Kasumi-1 (cell line): ENCODE measurements at places on chromosomes 16 and 17.

DNA sequence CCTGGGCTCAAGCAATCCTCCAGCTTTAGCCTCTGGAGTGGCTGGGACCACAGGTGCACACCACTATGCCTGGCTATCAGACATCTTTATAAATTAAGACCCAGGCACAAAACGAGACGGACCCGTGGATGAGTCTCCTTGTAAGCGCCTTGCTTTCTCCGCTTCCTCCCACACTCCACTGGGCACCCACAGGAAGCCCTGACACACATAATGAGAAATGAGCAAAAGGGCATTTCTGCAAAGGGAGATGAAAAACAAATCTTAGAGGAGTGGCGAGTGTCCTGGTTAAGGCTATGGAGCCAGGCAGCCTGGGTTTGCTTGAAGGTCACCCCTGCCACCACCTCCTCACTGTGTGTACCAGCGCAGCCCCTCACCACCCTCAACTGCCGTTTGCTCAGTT, 56.3 kb downstream of the XYLT1 start:
- peak; percentile 1 for DNase-seq

- no peak for DNase-seq
These were observed 3.9 kb upstream of the COL1A1 start for GRCh38 chr17:50205111-50205962.

DNA sequence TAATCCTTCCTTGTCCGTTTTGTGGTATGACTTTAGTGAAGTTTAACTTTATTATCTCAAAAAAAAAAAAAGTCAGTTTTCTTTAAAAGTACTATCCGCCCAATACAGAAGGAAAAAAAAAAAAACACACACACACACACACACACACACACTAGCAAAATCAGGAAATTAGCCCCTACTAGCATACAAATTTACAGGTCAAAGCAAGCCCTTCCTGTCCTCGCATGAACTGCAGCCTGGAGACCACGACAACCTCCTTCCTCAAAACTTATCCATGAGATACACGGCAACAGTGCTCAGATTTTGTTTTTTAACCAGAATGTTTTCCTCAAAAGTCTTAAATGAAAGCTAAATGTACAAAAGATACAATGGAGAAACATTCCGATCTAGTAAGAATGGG, 16.2 kb downstream of the NCOR1 start:
- peak; percentile 8 for DNase-seq

DNA sequence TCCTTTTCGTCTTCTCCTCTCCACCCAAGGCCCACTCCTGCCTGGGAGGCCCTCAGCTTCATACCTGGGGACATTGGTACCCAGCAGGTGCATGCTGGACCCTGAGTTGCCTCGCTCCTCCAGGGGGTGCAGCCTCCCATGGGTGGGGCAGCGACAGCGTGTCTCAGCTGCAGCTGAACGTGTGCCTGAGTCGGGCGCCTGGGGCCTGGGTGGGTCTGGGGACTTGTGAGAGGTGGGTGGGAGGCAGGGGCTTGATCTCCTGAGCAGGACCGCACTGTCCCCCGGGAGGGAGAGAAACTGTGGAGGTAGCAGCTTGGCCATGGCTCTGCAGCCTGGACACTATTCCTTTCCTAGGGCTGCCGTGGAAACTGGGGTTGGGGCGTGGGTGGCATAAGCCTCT, 24.8 kb upstream of the ENGASE start:
- no peak for DNase-seq

DNA sequence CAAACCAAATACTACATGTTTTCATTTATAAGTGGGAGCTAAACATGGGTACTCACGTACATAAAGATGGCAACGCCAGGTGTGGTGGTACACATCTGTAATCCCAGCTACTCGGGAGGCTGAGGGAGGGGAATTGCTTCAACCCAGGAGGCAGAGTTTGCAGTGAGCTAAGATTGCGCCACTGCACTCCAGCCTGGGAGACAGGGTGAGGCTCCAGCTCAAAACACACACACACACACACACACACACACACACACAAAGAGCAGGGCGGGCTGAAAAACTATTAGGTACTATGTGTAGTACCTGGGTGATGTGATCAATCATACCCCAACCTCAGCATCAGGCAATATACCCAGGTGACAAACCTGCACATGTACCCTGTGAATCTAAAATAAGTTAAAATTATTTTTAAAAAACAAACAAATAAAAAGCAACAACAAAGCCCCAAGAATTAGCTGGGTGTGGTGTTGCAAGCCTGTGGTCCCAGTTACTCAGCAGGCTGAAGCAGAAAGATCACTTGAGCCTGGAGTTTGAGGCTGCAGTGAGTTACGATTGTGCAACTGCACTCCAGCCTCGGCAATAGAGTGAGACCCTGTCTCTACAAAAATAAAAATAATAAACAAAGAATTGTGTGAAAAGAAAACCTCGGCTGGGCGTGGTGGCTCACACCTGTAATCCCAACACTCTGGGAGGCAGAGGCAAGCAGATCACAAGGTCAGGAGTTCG, 11.9 kb upstream of the FAAP100 start:
- DNase-seq: no peak

- DNase-seq: no peak
These were observed 7.6 kb upstream of the BAIAP3 start for GRCh38 chr16:1325673-1326371.

- no peak for DNase-seq
These were observed 21.9 kb downstream of the CRK start for GRCh38 chr17:1434150-1434549.

GRCh38 chr17:74935585-74936469, at the start of gene OTOP3:
OTOP3 (plus strand) TSS chr17:74935898; CDS start chr17:74935922, 24 bp downstream.
- no peak for DNase-seq

DNA sequence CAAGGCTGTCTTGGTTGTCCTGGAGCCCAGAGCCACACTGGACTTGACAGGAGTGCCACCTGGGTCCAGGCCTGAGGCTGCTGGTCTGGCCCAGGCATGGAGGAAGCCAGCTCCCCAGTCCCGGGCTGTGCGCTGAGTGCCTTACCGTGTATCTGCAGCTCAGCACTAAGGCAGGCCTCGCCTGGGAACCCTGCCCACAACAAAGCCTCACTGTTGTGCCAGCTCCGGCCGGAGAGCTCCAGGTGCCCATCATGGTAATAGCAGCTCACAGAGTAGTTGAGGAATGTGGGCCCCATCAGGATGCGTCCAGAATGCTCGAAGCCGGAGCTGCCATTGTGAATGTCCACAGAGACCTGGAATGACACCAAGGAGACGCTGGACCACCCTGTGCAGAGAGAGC, 72.2 kb downstream of the RMI2 start:
- no peak for DNase-seq

GRCh38 chr17:45361976-45362375, 45.2 kb upstream of the MAP3K14 start:
- DNase-seq: no peak

GRCh38 chr17:80799538-80800480, 191.8 kb upstream of the CHMP6 start:
- DNase-seq: no peak

- DNase-seq: no peak
These were observed 206.0 kb downstream of the IRX3 start for GRCh38 chr16:54080524-54081008.

- DNase-seq: no peak
These were observed 29.8 kb upstream of the SPPL2C start for GRCh38 chr17:45814622-45815606.

DNA sequence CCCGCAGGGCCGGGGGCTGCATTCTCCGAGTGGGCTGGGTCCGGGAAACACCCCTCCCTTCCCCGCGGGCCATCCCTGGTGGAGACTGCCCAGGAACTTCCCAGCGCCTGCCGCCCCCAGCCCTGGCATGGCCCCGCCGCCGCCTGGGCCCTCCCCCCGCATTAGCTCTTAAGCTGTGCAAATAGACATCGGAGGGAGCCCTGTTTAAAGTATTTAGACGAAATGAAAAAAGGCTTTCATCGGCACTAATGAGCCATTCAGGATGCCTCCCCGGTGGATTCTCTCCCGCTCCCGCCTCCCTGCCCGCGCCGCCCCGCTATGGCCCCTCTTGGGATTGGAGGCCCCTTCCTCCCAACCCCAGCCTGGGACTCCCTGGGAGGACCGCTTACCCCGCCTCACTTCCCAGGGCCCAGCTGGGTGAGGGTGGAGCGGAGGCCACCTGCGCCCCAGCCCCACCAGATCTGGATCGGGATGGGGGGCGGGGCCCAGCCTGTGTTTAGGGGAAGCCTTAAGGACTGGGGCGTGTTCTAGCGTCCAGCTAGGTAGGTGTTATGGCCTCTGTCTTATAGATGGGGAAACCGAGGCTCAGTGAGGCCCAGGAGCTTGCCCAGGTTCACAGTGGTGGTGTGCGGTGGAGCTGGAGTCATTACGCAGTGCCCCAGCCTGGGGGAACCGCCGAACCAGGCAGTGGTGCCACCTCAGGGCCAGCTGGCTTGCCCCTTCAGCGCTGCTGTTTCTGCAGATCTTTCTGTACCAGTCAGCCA, 19.7 kb downstream of the SEZ6 start:
- no peak for DNase-seq

DNA sequence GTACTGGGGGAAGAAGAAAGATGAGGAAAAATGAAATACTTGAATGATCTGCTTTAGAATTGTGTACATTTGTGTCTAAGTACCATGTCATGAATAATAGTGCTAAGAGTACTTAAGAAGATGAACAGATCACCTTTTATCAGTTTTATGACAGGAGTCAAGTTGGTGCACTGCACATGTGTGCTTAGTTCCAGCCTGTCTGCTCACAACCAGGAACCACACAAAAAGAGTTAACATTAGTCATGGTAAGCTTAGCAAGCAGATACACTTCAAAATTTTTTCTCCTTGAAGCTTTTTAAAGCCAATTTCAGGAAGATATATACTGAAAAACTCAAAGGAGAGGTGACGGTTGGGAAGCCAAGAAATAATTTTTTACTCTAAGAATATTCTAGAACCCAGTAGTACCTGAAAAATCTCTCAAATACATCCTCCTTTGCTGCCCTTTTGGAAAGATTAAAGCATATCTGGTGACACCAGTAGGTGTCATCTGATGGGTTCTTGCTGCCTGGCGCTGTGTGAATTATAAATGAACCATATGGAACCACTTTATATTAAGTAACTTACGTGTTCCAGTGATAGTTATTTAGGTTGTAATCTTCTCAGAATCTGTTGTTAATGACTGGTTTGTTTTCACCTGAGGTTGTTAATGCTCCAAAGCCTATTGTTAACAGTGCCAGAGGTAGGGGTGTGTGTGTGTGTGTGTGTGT, 93.4 kb downstream of the MSI2 start:
- no peak for DNase-seq
